ENCODE measurements at places on chromosomes 4 and X.

DNA sequence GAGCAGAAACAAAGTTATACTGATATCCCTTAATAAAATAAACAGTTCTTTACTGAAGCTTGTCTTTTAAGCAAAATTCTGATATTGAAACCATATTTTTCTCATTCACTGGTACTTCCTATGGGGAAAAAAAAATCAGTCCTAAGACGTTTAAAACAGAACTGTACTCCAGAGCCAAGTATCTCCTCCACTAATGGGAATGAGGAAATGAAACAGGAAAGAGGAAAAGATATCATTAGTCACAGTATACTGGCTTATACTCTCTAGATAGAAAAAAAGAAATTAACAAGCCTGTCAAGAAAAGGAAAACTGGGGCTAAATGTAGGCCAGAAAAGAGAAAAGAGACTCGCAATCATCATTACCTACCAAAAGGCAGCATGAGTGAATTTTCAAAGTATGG lies 252.7 kb downstream of the CENPC start:
- no peak for DNase-seq

DNA sequence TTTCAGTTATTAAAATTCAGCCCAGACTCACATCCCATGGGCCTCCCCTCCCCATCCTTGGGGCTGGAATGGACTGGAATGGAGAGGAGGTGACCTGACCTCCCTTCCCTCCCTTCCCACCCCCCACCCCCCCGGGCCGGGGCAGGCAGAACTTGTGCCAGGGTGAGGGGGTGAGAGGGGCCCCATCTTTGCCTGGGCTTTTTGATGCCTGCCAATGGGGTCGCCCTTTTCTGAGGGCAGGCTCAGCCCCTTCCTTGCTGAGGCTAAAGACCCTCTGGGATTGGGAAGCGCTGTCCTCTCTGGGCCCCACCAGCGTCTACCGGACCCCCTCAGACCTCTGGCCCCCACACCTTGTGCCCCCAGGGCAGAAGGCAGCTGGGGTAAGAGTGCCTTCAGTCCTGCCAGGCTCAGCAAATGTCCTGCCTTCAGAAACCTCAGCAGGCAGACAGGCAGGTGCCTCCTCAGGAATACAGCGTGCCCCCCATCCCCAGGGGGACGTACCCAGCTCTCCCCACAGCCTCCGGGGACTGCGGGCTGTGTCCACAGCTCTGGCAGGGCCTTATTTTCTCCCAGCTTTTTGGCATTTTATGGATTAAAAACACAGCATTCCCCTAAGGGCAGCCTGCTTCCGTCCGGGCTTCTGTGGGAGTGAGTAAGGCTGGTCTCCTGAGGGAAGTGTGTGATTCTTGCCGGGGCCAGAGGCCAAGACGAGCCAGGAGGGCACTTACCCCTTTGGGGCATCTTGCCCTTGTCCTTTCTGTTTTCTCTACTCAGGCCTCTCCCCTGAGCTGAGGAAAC lies 12.6 kb upstream of the CCNQ start:
- DNase-seq = no peak

GRCh38 chr4:91436556-91436955 lies 867.2 kb upstream of the GRID2 start:
- DNase-seq = no peak

GRCh38 chr4:75714011-75714410 lies 10.4 kb upstream of the USO1 start:
- no peak for DNase-seq

GRCh38 chr4:87092389-87093141 lies 127.9 kb downstream of the KLHL8 start:
- DNase-seq = no peak

Data from Jurkat, Clone E6-1 (cell line).